Stimulated activated naive CD4-positive, alpha-beta T cell (primary cell): ENCODE measurements at places on chromosomes 12 and 14.

DNA sequence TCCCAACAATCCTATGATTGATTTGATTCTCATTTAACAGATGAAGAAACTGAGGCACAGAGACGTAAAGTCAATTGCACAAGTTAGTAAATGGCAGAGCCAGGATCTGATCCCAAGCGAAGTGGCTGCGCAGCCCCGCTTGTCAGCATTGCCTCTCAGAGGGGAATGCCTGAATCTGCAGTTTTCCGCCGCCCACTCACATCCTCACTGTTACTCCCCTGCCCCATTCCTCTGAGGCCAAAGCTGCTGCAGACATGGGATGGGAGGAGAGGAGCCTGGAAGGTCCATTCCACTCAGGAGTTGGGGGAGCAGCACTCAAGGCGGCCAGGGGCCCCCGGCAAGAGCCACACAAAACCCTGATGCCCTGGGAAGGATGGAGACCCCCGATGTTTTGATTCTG, 1.0 kb downstream of the NRIP2 start:
- no peak for DNase-seq

- no peak for DNase-seq
Observed at GRCh38 chr12:587132-588023, 75.9 kb downstream of the NINJ2 start.

DNA sequence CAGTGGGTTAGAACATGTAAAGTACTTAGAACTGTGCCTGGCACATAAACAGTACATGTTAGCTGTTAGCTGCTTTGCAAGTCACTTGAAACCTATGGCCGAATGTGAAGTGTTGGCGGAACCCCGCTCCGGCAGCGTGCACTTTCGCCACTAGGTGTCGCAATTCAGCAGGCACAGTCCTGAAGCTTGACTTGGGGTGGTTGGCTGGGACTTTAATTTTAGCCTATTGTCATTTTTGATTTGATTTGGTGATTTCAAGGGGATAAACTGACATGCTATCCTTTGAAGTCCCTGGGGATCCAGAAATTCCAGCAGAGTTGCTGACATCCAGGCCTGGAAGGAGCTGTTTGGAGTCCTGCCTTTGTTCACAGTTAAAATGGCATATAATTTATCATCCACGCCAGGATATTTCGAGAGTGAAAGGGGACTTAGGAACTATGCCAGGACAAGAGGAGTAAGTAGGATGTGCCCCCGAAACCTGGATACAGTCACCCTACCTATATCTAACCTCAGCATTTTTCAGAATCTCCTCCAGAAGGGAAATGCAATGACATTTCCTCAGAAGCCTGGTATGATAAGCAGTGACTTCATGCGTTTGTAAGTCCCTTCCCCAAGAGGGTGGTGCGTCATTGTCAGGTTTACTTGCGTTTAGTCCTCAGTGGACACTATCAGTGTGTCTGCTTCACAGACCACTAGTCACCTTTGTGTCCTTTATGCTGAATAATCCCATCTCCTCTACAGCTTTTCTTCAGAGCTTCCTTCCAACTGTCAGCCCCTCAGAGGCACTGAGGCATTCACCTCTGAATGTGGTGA, 3.5 kb upstream of the TSPAN9 start:
- DNase-seq, result peak; percentile 70

DNA sequence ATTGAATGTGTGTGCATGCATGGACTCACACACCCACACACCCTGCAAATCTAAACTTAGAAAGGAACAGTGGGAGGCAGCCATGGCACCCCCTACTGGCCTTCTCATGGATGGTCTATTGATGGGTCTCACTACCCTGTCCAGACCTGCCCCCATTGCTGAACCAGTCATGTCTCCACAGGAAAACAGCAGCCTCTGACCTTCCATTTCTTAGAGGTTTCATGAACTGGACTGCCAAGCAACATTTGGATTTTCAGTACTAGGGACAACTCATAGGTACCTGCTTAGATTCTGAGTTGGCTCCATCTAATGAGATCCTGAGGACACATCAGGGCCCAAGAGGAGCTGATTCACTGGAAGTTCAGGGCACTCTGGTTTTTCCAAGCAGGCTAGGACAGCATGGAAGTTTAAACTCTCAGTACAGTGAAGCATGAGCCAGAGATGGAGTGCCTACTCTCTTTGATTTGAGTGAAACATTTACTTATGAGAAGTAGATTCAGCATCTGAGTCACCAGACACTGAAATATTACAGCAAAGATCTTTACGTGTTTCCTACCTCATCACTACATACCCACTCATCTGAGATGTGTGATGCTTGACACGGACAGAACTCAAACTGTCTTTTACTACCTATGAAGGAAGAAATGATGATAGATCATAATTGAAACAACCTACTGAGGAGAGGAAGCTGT, 98.9 kb upstream of the PLEKHG7 start:
- no peak for DNase-seq

GRCh38 chr12:77606348-77606747, 224.3 kb upstream of the NAV3 start:
- no peak for DNase-seq

- no peak for DNase-seq
Observed at GRCh38 chr14:68109132-68109900, 289.7 kb downstream of the RAD51B start.
